ENCODE measurements at places on chromosomes 3 and 15. TPM values are rescaled to one million over a fixed set of nuclear protein-coding genes. Genes with fewer than 3 reads are reported as not detected.

DNA sequence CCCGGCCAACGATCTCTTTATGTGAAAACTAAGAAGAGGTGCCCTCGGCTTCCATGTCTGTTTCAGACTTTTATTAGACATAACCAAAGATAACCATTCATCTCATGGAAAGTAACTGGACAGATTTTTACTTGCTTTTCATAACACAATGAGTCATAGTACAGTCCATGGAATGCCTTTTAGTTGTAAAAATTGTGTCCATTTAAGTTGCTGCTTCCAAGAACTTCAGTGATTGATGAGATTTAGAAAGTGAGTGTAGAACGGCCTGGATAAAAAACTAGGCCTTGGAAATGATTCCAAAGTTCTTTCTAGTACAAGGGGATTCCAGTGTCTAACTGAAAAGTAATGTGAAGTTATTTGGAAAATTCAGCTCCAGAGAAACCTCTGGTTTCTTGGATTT lies 10.8 kb downstream of the EIF2AK4 start:
- DNase-seq = no peak

- no peak for DNase-seq
Measured at GRCh38 chr3:181054538-181054937, 65.0 kb upstream of the DNAJC19 start.

DNA sequence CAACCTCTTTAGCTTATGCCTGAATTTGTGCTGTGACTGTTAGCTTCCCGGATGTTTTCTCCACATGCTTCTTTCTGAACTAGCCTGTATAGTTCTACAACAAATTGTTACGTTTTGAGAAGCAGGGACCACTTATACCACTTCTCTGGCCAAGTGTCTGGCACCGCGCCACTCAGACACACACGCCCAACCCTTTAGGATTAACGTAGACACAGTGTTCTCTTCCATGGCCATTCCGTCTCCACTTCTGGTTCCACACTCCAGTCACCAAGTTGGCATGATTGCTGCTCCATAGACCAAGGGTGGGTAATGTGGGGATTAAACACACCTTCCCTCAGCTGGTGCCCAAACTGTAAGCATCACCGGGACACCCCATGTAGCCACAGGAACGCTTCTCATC lies 755 bp upstream of the TMEM108 start:
- no peak for DNase-seq

DNA sequence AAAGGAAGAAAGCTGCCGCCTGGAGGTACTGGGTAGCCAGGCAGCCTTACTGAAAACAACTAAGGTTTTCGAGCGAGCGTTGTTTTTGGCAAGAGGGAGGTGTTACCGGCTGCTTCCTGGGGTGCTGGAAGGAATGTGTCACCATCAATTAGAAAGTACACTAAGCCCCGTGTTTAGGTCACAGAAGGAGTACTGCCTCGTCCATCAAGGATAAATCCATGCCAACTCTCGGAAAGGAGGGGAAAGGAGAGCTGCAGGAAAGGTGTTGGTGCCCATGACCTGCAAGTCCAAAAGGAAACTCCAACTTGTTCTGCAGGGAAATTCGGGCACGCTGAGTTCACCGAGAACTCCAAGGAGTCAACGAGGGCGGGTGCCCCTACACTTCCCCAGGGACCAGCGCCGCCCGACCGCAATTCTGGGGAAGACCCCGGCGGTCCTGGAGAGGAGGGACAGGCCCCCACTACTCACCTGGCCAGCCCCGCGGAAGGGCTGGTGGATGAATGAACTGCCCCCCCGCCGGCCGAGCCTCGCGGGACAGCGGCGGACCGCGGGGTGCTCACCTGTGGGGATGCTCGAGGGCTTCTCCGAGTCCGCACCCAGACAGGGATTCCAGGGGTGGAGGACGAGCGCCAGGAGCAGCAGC lies 542 bp downstream of the PLOD2 start:
- DNase-seq = peak; percentile 90

SPSB4 gene
- total RNA-seq = 1.4 TPM

TEX55 gene
- not detected for total RNA-seq

SCAMP5 gene
- total RNA-seq = 3.9 TPM

NRROS gene
- 5.8 TPM for total RNA-seq

AP3S2 gene
- 26.9 TPM for total RNA-seq

CD80 gene
- total RNA-seq = 0.27 TPM

PHLDB2 gene
- total RNA-seq = 120 TPM

Measured in sigmoid colon (tissue), 7 donors.